ENCODE measurements at places on chromosomes 6 and 20.

GRCh38 chr6:157264701-157265100 lies 58.6 kb downstream of the TMEM242 start:
- no peaks in the 10 kb centered on the region for H3K36me3 ChIP-seq
- H3K4me1 ChIP-seq, result no peaks in the 10 kb centered on the region
- no peaks in the 10 kb centered on the region for H3K27me3 ChIP-seq
- no peak for DNase-seq
- no peak overlapping the region for H3K4me3 ChIP-seq
- H3K27ac ChIP-seq, result no peak overlapping the region

GRCh38 chr6:122399348-122400120 lies at the start of gene HSF2:
HSF2 (plus strand) TSS chr6:122399652; CDS start chr6:122399738, 86 bp downstream.
- DNase-seq, result peak; percentile 90
- H3K36me3 ChIP-seq, result peaks cover 9% of the 10 kb centered on the region
- H3K4me1 ChIP-seq, result peaks cover 44% of the 10 kb centered on the region
- H3K27ac ChIP-seq, result peak within 1 kb of the TSS; percentile 94
- no peaks in the 10 kb centered on the region for H3K27me3 ChIP-seq

DNA sequence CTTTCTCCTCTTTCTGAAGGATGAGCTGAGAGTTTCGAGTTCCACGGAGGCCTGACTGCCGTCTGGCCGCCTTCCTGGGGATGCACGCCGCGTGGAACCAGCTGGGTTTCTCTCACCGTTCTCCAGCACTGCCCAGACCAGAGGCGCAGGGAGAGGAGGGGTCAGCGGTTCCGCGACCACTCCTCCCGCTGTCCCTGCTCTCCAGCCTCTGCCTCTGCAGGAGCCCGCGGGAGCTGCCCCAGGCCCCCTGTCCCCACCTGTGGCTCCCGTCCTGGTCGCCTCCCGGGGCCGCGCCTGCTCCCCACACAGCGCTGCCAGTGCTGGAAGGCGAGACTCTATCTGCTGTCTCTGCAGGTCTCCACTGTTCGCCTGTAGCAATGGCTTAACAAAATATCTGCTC lies 106.8 kb upstream of the AFDN start:
- peaks cover 42% of the 10 kb centered on the region for H3K27me3 ChIP-seq
- H3K4me1 ChIP-seq, result no peaks in the 10 kb centered on the region
- DNase-seq, result no peak
- H3K4me3 ChIP-seq, result no peak overlapping the region
- no peak overlapping the region for H3K27ac ChIP-seq
- H3K36me3 ChIP-seq, result no peaks in the 10 kb centered on the region

- H3K36me3 ChIP-seq, result no peaks in the 10 kb centered on the region
- H3K4me3 ChIP-seq, result no peak overlapping the region
- H3K27ac ChIP-seq, result no peak overlapping the region
These were observed 11.8 kb upstream of the TUBB2B start for GRCh38 chr6:3239110-3239830.

GRCh38 chr20:31840906-31841816 lies 4.2 kb downstream of the FOXS1 start:
- H3K27ac ChIP-seq, result no peak overlapping the region
- peaks cover 4% of the 10 kb centered on the region for H3K4me1 ChIP-seq
- H3K4me3 ChIP-seq, result no peak overlapping the region

DNA sequence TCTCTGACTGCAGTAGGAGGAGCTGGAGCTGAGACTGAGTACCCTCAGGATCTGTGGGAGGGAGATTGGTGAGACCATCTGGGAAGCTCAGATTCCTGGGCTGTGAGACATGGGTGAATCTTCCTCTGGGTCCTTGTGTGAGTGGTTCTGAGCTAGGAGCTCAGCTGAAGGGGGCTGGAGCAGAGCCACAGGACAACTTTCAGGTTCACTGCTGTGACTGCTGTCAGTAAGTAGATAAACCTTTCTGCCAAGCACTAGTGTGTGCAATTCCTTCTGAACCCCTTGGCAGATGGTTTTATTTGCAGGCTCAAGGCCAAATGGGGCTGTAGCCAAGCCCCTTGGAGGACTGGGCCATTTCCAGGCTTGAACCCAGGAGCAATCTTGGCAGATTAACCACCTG lies 49.6 kb upstream of the SNAP91 start:
- H3K4me3 ChIP-seq, result no peak overlapping the region
- no peak overlapping the region for H3K27ac ChIP-seq
- H3K36me3 ChIP-seq, result no peaks in the 10 kb centered on the region
- no peaks in the 10 kb centered on the region for H3K27me3 ChIP-seq

DNA sequence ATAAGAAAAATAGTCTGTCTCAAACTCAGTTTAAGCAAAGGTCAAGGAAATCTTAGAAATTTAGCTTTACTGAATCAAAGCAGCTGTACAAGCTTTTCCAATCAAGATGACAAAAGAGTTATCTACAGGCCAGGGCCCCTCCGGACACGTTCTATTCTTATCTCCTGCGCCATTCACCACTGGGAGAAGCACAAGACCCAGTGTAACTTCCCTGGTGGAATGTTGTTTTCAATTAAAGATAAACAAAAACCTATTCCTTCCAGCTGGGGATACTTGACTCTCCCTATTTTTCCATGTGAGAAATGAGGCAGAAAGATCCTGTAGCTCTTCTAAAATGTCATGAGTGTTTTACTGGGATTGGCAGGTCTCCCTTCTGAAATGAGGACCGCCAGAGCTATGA lies 123.3 kb downstream of the TBX18 start:
- no peaks in the 10 kb centered on the region for H3K4me1 ChIP-seq
- H3K27me3 ChIP-seq, result no peaks in the 10 kb centered on the region
- no peak for DNase-seq
- H3K4me3 ChIP-seq, result no peak overlapping the region
- no peaks in the 10 kb centered on the region for H3K36me3 ChIP-seq
- no peak overlapping the region for H3K27ac ChIP-seq

GRCh38 chr6:45537539-45537938 lies 159.8 kb upstream of the SUPT3H start:
- H3K27me3 ChIP-seq, result no peaks in the 10 kb centered on the region
- H3K36me3 ChIP-seq, result peaks cover 29% of the 10 kb centered on the region
- DNase-seq, result no peak
- peaks cover 13% of the 10 kb centered on the region for H3K4me1 ChIP-seq

GRCh38 chr6:169287675-169288074 lies 34.0 kb upstream of the THBS2 start:
- no peaks in the 10 kb centered on the region for H3K4me1 ChIP-seq
- H3K27ac ChIP-seq, result no peak overlapping the region
- no peaks in the 10 kb centered on the region for H3K27me3 ChIP-seq
- H3K4me3 ChIP-seq, result no peak overlapping the region
- no peaks in the 10 kb centered on the region for H3K36me3 ChIP-seq

DNA sequence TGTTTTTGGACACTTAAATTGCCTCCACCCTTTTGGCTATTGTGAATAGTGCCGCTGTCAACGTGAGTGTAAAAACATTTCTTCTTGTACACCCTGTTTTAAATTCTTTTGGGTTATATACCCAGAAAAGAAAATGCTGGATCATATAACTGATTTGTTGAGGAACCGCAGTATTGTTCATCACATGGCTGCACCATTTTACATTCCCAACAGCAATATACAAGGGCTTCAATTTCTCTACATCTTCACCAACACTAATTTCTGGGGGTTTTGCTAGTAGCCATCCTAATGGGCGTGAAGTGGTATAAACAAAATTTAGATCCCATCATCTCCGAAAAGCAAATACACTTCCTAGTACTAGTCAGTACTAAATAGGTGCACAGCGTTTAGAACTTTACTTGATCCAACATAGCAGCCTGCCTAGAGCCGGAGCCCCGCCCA lies 579 bp upstream of the BPHL start:
- DNase-seq, result no peak
- peaks cover 2% of the 10 kb centered on the region for H3K36me3 ChIP-seq
- H3K4me3 ChIP-seq, result peak overlapping the region; percentile 83
- peak overlapping the region; percentile 80 for H3K27ac ChIP-seq

GRCh38 chr6:72975352-72975752 lies 249.9 kb downstream of the KHDC1L start:
- H3K36me3 ChIP-seq, result peaks cover 15% of the 10 kb centered on the region
- H3K4me1 ChIP-seq, result peaks cover 6% of the 10 kb centered on the region
- DNase-seq, result no peak
- no peak overlapping the region for H3K27ac ChIP-seq

DNA sequence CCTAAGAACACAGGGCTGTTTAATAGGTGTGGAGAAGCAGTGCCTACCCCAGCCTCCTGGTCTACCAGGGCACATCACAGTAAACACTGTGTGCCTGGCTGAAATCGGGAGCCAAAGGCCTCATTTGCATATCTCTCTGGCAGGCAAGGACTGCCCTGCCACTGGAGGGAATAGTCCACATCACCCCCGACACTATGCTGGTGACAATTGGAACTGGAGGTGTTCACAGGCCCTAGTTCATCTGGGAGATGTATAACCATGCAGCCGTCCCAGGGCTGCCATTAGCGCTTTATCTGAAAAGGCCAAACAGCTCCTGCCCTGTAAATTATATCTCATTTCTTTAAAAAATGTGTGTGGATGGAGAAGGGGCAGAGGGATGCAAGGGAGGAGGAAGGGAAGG lies 150.3 kb downstream of the LINC00237 start:
- DNase-seq, result no peak
- H3K4me1 ChIP-seq, result no peaks in the 10 kb centered on the region
- H3K36me3 ChIP-seq, result no peaks in the 10 kb centered on the region
- H3K27ac ChIP-seq, result no peak overlapping the region
- H3K27me3 ChIP-seq, result peaks cover 4% of the 10 kb centered on the region

DNA sequence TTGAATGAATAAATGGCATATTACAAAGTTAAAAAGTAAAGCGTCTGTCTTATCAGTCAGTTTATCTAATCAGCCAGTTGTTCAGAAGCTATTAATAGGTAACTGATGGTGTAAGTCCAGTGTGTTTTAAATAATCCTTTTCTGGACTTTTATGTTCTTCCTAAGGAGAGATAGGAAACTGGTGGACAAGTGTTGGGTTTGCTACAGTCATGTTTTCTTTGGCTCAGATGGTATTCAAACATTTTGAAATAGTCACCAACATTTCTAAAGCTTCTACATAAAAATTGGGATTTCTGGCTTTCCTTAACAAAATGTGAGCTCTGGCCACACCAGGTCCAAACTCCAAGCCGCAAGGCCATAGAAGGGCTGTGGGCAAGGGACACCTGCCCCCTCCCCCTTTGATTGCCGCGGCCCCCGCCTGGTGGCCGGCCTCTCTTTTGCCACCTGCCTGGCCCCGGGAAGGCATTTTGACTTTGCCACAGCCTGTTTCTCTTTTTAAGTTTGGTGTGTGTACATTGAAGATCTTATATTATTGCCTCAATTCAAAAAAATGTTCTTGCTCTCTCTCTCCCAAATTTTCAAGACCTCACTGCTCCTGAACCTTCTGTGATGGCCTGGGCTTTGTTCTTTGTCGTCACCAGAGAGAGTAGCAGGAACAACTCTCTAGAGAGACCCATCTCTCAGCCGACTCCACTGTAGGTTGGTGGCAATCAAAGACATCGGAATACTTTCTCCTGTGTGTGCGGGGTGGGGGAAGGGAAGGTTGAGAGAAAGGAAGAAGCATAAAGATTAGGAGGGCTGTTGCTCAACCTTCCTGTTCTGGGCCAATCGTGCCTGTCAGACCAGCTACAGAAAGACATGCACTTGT lies 84.0 kb upstream of the ZNF217 start:
- peak overlapping the region; percentile 82 for H3K27ac ChIP-seq
- peak overlapping the region; percentile 65 for H3K4me3 ChIP-seq
- no peaks in the 10 kb centered on the region for H3K36me3 ChIP-seq
- no peaks in the 10 kb centered on the region for H3K27me3 ChIP-seq

GRCh38 chr6:7615611-7616383 lies 25.8 kb downstream of the SNRNP48 start:
- no peak overlapping the region for H3K4me3 ChIP-seq
- no peak overlapping the region for H3K27ac ChIP-seq
- peaks cover 17% of the 10 kb centered on the region for H3K4me1 ChIP-seq
- H3K27me3 ChIP-seq, result peaks cover 5% of the 10 kb centered on the region

- H3K27me3 ChIP-seq, result peaks cover 2% of the 10 kb centered on the region
- H3K4me3 ChIP-seq, result no peak overlapping the region
- no peak overlapping the region for H3K27ac ChIP-seq
- H3K4me1 ChIP-seq, result no peaks in the 10 kb centered on the region
- DNase-seq, result no peak
- H3K36me3 ChIP-seq, result no peaks in the 10 kb centered on the region
These were observed 19.1 kb downstream of the SCP2D1 start for GRCh38 chr20:18832546-18833200.

- no peak for DNase-seq
- H3K4me1 ChIP-seq, result no peaks in the 10 kb centered on the region
- no peaks in the 10 kb centered on the region for H3K36me3 ChIP-seq
- H3K27me3 ChIP-seq, result no peaks in the 10 kb centered on the region
These were observed 584.9 kb upstream of the EYS start for GRCh38 chr6:66291905-66292304.

DNA sequence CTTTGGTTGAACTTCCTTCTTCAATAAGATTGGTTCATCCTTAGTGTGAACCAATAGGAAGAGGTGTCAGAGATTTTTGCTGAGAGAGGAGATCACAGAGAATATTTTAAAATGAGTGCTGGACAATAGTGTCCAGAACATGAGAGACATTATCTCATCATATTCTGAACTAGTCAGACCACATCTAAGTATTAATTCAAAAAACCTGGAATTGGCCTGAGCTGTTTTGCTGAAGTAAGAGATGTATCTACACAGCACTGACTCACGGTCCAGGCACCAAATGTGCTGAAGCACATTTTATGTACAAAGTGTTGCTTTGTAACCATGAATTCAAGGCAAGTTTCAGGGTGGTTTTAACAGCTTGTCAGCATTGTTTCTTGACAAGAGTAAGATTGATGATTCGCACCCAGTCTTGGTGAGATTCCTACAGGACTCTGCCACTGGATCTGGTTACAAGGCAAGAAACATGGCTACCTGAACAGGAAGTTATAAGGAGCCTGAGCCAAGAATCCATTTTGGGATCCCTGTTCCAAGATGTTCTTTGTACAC lies 178.2 kb upstream of the HEY2 start:
- H3K4me1 ChIP-seq, result no peaks in the 10 kb centered on the region
- no peak overlapping the region for H3K4me3 ChIP-seq
- H3K27me3 ChIP-seq, result peaks cover 10% of the 10 kb centered on the region
- no peaks in the 10 kb centered on the region for H3K36me3 ChIP-seq
- no peak for DNase-seq

GRCh38 chr6:43714311-43715055 lies 26.9 kb upstream of the MRPS18A start:
- DNase-seq, result no peak
- H3K4me1 ChIP-seq, result peaks cover 12% of the 10 kb centered on the region
- H3K27me3 ChIP-seq, result peaks cover 8% of the 10 kb centered on the region
- H3K36me3 ChIP-seq, result no peaks in the 10 kb centered on the region
- no peak overlapping the region for H3K4me3 ChIP-seq

DNA sequence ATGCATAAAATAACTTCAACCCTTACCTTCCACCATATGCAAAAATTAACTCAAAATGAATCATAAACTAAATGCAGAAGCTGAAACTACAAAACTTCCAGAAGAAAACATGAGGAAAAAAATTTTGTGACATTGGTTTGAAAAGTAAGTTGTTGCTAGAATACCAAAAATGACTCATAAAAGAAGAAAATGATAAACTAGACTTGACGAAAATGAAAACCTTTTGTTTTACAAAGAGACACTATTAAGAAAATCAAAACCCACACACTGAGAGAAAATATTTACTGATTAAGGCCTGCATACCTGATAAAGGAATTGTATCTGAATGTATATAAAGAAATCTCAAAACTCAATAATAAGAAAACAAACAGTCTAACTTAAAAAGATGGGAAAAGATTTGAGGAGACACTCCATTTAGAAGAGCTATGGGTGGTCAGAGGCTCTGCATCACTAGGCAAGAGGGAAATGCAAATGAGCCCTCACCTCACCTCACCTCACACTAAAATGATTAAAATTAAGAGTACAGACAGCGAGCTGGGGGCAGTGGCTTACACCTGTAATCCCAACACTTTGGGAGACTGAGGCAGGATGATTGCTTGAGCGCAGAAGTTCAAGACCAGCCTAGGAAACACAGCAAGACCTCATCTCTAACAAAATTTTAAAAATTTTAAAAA lies 97.6 kb upstream of the CST7 start:
- peaks cover 16% of the 10 kb centered on the region for H3K27me3 ChIP-seq
- no peak overlapping the region for H3K27ac ChIP-seq
- DNase-seq, result no peak
- no peaks in the 10 kb centered on the region for H3K4me1 ChIP-seq
- no peak overlapping the region for H3K4me3 ChIP-seq
